ENCODE measurements at places on chromosomes 11 and 22. TPM values are rescaled to one million over a fixed set of nuclear protein-coding genes. Genes with fewer than 3 reads are reported as not detected.

Gene C11orf91
- 0.27 TPM for total RNA-seq

Gene VSIG10L2
- not detected for total RNA-seq

Gene SNX32
- total RNA-seq, result 0.13 TPM

Gene SPDYC
- not detected for total RNA-seq

Gene MUC5B
- total RNA-seq, result not detected

Gene OSBP
- 43.1 TPM for total RNA-seq

Gene FAM83F
- total RNA-seq, result not detected

Gene UPK3A
- not detected for total RNA-seq

Gene CARD10
- total RNA-seq, result 33.2 TPM

Gene SLC22A6
- total RNA-seq, result not detected

Gene POTEH
- total RNA-seq, result not detected

Gene EMID1
- total RNA-seq, result not detected

Gene PIWIL4
- total RNA-seq, result 0.79 TPM

Gene ANO1
- total RNA-seq, result 0.27 TPM

Gene FIBIN
- total RNA-seq, result not detected

Gene DEPDC5
- 21.8 TPM for total RNA-seq

Gene NPTXR
- total RNA-seq, result 1.3 TPM

Gene SHANK2
- total RNA-seq, result not detected

Gene C11orf98
- total RNA-seq, result 44.0 TPM

Gene PKDREJ
- total RNA-seq, result under 0.01 TPM

Gene NLRP14
- total RNA-seq, result 0.53 TPM

Gene UBQLN3
- not detected for total RNA-seq

Gene SCARF2
- total RNA-seq, result 20.9 TPM

Gene GAB4
- total RNA-seq, result not detected

Gene OR8D4
- total RNA-seq, result under 0.01 TPM

Gene TMEM184B
- total RNA-seq, result 56.5 TPM

Gene SCGB1D2
- not detected for total RNA-seq

Gene MYOD1
- total RNA-seq, result not detected

Gene GLYATL2
- not detected for total RNA-seq

Gene GCAT
- 32.3 TPM for total RNA-seq

Gene CHADL
- 0.43 TPM for total RNA-seq

Gene SYT13
- not detected for total RNA-seq

Data from thoracic aorta endothelial cell (primary cell).